ENCODE measurements at places on chromosomes 1 and 21. TPM values are rescaled to one million over a fixed set of nuclear protein-coding genes. Genes with fewer than 3 reads are reported as not detected.

DNA sequence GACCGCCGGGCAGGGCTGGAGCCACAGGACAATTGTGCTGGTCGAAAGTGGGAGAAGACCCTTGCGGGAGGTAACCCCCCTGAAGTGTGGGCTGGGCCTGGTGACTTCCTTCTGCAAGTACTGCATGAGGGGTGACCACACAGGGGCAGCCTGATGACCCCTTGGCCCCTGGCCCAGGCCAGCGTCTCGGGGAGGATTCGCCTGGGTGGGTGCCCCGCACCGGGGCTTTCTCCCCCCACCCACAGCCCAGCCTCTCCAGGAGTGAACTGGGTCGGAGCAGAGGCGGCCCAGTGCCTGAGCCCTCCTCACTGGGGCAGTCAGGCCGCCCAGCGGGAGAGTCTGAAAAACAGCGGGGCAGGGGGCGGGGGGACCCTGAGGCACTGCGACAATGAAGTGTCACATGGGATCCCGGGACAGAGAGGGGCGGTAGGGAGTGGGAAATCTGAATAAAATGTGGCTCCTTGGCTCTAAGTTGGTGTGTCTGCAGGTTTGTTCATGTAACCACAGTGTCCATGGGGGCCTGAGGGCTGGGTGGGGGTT is 1.6 kb upstream of the DNMT3L start:
- DNase-seq = no peak

DNA sequence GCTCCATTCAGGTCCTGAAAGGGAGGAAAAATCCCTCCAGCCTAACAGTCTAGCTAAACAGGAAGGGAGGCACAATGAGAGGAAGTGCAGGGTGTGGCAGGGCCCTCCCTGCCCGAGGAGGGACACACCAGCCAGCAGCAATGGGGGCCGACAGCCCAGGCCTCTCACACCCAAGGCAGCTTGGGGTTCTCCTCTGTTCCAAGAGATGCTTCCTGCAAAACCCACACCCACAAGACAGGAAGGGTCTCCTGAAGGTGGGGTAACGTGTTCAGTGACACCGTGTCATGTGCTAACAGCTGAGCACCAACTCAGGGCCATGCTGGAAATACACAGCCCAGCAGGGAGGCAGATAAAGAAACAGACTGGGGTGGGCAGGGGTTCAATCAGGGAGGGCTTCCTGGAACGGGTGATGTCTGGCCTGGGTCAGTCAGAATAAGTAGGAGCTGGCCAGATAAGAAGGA is 10.2 kb downstream of the ECE1 start:
- no peak for DNase-seq

- peak; percentile 79 for DNase-seq
Measured at GRCh38 chr1:24932284-24932683, 2.2 kb upstream of the RUNX3 start.

GRCh38 chr1:21913763-21914162 is 23.3 kb downstream of the HSPG2 start:
- DNase-seq = no peak

OR2L3 gene
- not detected for total RNA-seq

AKNAD1 gene
- not detected for total RNA-seq

Data from WTC11 (cell line).